ENCODE measurements at places on chromosomes 1 and 21.

DNA sequence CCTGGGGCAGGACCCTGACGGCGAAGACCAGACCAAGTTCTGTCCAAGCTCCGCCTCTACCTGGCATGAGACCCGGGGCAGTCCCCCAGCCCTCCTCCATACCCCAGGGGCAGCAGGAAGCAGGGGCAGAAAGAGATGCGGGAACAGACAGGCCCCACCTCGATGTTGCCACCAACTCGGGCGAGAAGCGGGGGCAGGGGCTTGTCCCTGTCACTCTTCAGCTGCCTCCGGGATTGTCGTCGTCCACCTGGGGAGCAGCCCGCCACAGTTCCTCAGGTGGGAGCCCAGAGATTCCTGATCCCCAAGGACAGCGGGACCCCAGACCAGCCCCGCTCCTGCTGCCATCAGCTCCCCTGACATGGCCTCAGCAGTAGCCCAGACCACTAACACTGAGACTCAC is 54.8 kb downstream of the CHD5 start:
- no peak for DNase-seq

DNA sequence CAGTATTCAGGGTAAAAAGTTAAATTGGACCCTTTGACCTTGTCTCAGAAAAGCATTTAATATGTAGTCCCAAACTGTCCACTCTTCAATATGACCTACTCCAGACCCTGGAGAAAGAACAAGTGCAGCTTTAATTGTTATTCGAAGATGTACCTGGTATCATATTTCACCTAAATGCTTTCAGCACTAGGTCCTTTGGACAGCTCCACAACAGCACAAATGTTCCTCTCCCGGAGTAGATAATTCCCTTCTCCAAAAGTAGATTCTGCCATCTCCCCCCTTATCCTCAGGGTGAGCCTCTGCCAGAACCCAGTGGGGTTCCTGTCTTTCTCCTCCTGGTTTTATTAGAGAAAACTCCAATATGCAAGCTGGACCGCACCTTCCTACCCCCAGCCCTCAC is 104.5 kb upstream of the AJAP1 start:
- DNase-seq, result no peak

DNA sequence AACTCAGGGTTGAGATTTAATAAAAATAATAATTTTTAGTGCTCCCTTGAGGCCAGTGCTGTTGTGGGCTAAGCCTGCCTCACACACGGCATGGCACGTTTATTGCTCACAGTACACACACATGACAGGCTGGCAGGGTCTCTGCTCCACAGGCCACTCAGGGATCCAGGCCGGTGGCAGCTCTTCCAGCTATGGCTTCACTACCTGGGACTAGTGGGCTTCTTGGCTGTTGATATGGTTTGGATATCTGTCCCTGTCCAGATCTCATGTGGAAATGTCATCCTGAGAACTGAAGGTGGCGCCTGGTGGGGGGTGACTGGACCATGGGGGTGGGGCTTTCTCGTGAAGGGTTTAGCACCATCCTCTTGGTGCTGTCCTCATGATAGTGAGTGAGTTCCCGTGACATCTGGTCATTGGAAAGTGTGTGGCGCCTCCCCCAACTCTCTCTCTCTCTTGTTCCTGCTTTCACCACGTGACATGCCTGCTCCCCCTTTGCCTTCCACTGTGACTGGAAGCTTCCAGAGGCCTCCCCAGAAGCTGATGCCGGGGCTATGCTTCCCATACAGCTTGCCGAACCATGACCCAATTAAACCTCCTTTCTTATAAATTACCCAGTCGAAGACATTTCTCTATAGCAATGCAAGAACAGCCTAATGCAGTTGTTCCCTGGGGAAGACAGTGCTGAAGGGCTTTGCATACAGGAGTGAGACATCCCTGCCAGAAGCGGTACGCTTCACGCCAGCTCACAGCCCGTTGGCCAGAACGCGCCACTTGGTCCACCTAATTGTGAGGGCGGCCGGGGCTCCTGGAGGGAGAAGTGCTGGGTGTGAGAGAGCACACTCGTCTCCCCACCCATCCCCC is 226.9 kb upstream of the C1orf174 start:
- DNase-seq, result no peak

DNA sequence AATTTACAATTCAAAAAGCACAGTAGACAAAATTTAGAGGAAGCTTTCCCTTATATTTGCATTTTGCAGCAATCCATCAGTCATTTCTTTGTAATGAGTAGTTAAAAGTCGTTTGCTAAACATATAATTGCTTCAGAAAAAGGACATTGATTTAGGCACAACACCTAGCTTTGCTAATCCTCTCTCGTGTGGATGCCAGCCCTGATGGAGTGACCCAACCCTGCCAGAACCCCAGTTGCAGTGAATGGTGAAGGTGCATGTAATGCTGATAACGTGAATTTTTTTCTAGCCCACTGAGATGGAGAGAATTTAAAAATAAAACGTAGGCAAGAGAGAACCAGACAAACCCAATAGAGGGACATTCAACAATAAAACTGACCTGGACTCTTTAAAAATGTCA is 263.4 kb downstream of the GRIK1 start:
- no peak for DNase-seq

GRCh38 chr1:223035724-223036478 is 107.1 kb downstream of the TLR5 start:
- no peak for DNase-seq

DNA sequence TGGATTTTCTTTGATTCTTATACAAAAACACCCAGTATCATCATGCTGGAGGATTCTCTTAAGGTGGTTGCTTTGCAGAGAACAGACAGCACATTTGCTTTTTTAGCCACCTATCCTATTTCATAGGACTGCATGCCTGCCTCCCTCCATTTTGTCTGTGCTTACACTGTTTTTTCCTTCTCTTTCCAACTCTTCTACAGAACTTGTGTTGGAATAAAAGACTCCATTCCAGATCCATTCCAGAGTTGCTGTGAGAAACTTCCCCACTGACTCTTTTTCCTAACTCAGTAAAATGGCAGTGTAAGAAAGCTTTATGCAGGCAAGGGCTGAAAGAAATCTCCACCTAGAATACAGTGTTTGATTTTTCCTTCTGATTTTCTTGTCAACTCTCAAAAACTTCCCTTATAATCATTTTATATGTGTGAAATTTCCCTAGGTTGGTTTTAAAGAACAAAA is 5.2 kb upstream of the ARID1A start:
- DNase-seq, result no peak

GRCh38 chr1:32896451-32896850 is 4.7 kb downstream of the TMEM54 start:
- DNase-seq, result no peak

GRCh38 chr21:45376459-45377324 is 28.3 kb upstream of the COL18A1 start:
- no peak for DNase-seq

DNA sequence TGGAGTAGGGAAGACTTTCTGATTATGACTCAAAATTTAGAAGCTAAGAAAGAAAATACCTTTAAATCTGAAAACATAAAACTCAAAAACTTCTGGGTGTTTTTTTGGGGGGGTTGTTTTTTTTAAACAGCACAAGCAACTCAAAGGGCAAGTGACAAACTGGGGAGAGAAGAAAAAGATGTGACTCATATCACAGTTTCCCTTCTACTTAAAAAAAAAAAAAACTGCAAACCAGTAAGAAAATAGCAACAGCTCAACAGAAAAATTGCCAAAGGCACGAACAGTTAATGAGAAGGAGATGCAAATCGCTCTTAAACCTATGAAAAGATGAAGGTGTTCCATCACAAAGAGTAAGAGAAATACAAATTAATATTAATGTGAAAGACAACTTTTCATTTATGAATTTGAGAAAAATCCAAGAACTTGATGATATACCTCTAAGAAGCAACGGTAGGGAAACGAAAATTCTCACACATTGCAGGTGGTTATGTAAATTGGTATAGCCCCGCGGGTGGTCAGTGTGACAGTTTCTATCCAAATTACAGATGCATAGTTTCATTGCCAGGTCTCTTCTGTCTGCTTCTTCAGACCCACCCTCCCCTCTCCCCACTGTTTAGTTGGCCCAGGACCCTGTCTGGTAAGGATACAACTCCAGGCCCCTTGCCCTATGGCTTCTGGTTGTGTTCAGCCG is 9.0 kb downstream of the IFNAR2 start:
- no peak for DNase-seq

- DNase-seq, result peak; percentile 29
These were observed 51.4 kb downstream of the ADCY10 start for GRCh38 chr1:167862432-167863076.

GRCh38 chr1:28139025-28139712 is 37.3 kb downstream of the PTAFR start:
- DNase-seq, result peak; percentile 64

DNA sequence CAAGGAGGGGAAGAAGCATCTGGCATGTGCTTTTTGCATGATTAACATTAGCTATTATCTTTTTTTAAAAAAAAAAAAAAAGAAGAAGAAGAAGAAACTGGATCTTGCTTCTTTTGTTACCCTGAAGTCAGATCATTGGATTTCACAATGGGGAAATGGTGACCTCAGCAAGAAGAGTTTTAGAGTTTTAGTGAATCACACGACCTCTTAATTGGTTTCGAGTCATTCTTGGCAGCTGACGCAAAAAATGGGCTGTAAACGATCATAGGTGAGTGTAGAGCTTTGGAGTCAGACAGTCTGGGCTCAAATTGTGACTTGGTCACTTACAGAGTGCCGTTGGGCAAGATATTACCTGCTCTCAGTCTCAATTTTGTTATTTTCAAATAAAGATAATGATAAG is 33.3 kb upstream of the PGBD5 start:
- no peak for DNase-seq

DNA sequence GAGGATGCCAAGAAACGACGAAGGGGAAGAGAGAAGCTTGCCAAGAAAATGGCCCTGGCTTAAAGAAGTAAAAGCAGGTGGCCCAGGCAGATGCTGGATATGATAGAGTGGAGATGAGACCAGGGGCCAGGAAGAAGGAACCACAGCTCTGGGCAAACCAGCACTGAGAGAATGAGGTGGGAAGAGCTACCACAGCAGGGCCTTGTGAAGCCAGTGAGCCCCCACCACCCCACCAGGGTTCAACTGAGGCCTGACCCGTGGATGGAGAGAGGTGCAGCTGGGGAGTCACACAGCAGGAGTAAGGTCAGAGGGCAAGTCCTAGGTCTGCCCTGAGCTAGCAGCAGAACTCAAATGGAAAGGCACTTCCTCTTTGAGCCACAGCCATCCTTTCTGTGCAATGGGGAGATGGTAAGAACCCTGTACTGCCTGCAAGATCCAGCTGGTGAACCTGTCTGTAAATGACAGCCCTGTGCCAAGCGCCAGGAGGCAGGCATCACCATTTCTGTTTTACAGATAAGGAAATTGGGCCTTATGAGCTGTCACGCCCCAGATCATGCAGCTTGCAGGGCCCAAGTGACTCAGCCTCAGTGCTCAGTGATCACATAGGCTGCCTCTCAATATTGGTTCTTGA is 8.5 kb downstream of the SH3BGRL3 start:
- DNase-seq, result peak; percentile 4

GRCh38 chr1:198072177-198072576 is 84.6 kb upstream of the NEK7 start:
- peak; percentile 20 for DNase-seq

DNA sequence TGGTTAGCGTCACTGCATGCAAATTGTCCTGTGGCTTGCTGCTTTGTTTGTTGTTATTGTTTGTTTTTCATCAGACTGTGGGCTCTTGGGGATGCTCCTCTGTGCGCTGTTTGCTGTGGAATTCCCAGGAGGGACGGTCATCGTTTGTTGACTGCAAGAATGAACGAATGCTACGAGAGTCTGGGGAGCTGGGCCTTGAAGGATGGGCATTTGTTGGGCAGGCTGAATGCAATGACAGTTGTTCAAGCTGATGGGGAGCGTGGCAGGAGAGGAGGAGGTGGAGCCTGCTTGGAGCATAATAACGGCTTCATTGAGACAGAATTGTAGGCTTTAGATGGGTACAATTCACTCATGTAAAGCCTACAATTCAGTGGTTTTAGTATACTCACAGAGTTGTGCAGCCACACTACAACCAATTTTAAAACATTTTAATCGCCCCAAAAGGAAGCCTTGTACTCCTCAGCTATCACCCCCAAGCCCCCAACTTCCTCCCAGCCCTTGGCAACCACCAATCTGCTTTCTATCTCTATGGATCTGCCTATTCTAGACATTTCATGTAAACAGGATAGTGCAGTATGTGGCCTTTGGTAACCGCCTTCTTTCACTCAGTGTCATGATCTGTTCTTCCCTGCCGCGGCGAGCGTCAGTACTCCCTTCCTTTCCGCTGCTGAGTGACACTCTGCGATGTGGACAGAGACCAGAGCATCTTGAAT is 190.2 kb downstream of the CAMTA1 start:
- no peak for DNase-seq

DNA sequence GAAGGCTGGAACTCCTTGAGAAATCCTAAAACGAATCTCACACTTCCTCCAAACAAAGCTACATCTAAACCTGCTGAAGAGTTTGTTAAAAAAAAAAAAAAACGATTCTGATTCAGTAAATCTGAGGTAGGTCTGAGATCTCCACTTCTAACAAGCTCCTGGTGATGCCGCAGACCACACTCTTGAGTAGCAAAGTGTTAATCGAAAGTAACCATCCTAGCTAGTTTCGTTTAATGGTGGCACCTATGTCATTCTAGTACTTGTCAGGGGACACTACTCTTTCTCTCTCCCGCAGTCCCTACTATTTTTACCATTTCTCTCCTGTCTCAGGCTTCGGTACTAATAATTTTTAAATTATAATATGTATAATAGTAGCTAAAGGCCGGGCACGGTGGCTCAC is 2.1 kb downstream of the CLCC1 start:
- DNase-seq, result no peak

GRCh38 chr1:65986146-65986545 is 193.5 kb downstream of the PDE4B start:
- DNase-seq, result no peak

GRCh38 chr1:198205016-198205684 is 48.4 kb downstream of the NEK7 start:
- DNase-seq, result no peak

DNA sequence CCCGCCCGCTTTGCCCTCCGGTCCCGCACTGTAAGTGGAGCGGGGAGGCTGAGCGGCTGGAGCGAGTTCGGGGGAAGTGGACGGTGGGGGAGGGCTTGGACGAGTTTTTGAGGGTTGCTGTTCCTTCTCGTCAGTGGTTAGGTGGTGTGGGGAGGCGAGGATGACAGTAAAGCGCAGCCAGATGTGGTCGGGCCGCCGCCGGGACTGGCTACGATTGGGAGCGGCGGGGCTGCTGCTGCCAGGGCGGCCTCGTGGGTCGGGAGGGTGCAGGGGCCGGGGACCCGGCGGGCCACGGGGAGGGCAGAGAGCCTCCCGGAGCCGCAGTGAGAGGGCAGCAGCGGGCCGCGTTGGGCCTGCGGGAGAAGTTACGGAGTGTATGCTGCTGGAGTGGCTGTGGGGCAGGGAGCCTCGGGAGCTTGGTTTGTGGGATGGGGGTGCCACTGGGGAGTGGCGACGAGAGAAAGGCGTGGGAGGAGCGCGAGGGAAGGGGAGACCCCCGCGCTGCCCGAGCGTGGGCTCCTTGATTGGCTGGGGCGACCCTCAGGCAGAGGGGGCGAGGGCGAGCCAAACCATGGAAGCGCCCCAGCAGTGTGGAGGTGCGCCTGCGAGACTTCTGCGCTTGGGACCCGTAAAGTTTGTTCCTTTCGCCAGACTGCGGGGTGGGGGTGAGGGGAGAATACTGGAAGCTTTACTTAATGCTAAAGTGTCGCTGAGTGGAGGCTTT is 2.1 kb downstream of the ADGRL2 start:
- DNase-seq, result peak; percentile 87

- no peak for DNase-seq
These were observed 227.1 kb downstream of the GRIK3 start for GRCh38 chr1:36807262-36807661.

All from GM03348 (cell line).